ENCODE measurements at places on chromosomes 4 and X.

GRCh38 chrX:109841257-109841656, 108.2 kb upstream of the ACSL4 start:
- DNase-seq = no peak

DNA sequence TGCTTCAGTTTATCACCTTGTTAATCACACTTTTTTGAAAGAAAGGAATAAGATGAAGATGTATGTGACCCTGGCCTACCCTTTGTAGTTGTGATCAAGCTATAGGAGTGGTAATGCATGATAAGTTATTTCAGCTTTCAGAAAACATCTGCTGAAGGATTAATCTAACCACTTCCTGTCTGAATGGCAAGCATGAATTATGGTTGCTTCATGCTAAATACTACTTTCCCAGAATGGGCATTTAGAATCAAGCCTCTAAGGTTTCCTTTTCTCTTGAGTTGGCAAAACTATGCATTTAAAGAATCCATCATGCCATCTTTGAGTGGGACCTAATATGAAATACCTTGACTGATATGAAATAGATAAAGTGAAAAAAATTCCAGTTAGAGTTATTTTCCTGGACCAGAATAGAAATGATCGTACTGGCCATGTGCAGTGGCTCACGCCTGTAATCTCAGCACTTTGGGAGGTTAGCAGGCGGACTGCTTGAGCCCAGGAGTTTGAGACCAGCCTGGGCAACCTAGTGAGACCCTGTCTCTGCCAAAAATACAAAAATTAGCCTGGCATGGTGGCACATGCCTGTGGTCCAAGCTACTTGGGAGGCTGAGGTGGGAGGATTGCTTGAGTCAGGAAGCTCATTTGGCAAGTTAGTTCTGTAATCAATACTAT, 59.1 kb downstream of the ANXA3 start:
- no peak for DNase-seq

GRCh38 chrX:24149351-24150050, at the start of gene ZFX:
TSS of gene ZFX (plus strand) at chrX:24149729. CDS start at chrX:24172743, 23,014 bp downstream.
- DNase-seq = no peak

DNA sequence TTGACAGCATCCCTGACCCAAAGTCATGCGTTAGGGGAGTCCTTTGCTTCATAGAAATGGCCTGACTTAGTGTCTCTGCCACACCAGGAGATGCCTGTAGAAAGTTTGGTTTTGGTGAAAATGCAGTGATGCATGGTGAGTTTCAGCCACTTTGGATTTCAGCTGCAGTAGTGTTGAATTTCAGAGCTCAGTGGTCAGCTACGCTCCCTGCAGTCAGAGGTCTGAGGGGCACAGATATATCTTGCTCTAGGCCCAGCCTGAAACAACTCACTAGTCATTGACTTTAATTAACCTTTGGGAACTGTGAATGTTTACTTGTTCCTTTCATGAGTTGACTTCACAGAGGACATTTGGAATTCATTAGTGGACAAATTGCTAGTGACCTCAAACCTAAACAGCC, 17.5 kb downstream of the RBMX2 start:
- DNase-seq = no peak

DNA sequence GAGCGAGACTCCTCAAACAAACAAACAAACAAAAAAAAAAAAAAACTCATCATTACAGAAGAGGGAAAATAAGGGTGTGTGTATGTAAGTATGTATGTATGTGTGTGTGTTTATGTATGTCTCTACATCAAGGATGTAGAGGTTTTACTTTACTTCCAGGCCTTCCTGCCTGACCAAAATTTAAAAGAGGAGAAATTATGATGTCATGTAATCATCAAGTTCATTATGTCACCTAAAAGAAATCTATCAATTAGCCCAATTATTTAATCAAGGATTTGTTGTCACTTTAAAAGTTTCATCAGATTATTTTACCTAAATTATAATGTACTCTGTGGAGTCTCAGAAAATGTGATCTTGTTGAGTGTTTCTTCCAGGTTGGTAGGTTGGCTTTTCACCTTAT, 21.6 kb downstream of the GUCY1A1 start:
- no peak for DNase-seq
